ENCODE measurements at places on chromosomes 5 and 9.

GRCh38 chr9:70147196-70147595 lies 103.5 kb downstream of the MAMDC2 start:
- no peak for DNase-seq

- no peak for DNase-seq
Observed at GRCh38 chr9:111013250-111013649, 25.0 kb downstream of the LPAR1 start.

- DNase-seq = no peak
Observed at GRCh38 chr9:112890106-112891081, at the start of gene SLC46A2. Gene SLC46A2, minus strand, starts transcription at chr9:112890876. Its CDS starts 195 bp downstream, at chr9:112890681.

- DNase-seq = no peak
Observed at GRCh38 chr9:20707708-20708107, 23.6 kb downstream of the FOCAD start.

- DNase-seq = no peak
Observed at GRCh38 chr5:125348221-125348692, 601.8 kb upstream of the ZNF608 start.

- no peak for DNase-seq
Observed at GRCh38 chr9:121472446-121472845, 27.2 kb downstream of the GGTA1 start.

DNA sequence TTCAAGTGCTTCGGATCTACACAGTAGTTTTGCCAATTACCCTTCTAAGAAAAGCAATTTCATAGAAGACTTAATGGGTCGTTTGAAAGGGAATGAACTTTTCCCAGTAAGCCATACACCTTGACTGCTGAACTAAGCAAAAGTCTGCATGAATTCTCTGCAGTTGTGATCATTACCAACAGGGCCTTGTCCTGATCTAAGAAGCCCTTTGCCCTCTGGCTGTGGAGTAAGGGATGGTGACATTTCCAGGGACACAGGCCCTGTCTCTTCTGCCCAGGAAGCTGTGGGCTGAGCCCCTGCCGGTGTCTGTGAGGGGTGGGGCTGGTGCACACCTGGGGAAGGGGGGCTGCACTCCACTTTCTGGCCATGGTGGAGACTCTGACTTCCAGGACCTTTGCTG lies 30.5 kb downstream of the ZDHHC11 start:
- no peak for DNase-seq

GRCh38 chr9:3698076-3698475 lies 172.3 kb upstream of the RFX3 start:
- DNase-seq = no peak

- DNase-seq = no peak
Observed at GRCh38 chr9:1871626-1872419, 143.3 kb upstream of the SMARCA2 start.

GRCh38 chr9:105662184-105663104 lies at the start of gene TAL2:
Gene TAL2, plus strand, starts transcription at chr9:105662457. Its CDS starts 40 bp downstream, at chr9:105662497.
- no peak for DNase-seq

All from D721Med (cell line).